Stimulated activated CD8-positive, alpha-beta memory T cell treated with anti-CD3 and anti-CD28 coated beads, Interleukin-15, amount 100 ng/mL, for 4 hours (primary cell): ENCODE measurements at places on chromosomes 7 and 10.

- no peak for DNase-seq
Observed at GRCh38 chr7:99094401-99094800, 49.5 kb downstream of the SMURF1 start.

DNA sequence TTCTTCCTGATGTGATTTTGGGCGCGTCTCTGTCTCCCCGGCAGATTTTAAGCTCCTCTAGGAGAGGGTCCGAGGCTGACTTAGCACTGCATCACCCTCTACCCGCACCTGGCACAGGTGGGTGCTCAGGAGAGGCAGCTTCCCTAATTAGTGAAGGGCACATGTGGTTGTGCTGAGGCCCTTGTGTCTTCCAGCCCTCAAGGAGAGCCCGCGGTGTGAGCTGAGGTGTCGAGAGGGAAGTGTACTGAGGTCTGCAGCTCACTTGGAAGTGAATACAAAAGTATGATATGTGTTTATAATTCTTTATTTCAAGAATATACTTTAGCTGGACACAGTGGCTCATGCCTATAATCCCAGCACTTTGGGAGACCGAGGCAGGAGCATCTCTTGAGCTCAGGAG, 20.4 kb upstream of the JAKMIP3 start:
- DNase-seq: no peak

DNA sequence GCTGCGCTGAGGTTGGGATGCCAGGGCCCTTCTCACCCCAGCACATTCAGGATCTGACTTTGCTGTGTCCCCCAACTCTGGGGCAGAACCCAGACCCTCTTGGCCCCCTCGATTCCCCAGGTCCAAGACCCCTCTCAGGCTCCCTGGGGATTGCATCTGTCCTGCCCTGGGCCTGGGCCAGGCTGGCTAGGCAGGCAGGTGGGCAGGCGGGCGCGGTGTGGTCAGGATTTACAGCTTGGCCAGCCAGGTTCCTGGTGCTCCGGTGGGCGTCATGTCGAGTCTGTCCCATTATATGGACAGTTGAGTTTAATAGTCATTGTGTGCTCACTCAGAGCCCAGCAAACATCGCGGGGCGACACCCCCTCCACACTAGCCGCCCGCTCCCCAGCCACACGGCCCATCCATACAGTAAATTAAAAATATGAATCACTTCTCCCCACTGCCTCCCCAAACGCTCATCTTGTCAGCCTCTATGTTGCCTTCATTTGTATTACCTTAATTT, 23.5 kb downstream of the POLL start:
- DNase-seq: no peak

- no peak for DNase-seq
Observed at GRCh38 chr10:14843327-14843988, 5.4 kb downstream of the HSPA14 start.

- peak; percentile 97 for DNase-seq
Observed at GRCh38 chr10:110919349-110919931, at the start of gene SHOC2. Gene SHOC2 (plus strand): TSS chr10:110919604. CDS start chr10:110964359, 44,755 bp downstream.

DNA sequence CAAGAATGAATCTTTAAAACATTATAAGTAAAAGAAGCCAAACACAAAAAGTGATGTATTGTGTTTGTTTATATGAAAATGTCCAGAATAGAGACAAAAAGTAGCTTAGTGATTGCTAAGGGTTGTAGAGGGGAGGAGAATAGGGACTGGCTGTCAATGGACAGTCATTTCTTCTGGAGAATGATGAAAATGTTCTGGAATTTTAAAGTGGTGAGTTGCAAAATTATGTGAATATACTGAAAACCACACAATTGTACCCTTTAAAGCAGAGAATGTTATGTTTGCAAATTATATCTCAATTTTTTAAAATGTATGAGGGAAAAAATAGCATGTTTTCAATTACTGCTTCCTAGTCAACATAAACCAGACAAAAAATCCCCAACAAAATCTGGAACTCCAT, 174.2 kb downstream of the KMT2E start:
- DNase-seq: no peak

DNA sequence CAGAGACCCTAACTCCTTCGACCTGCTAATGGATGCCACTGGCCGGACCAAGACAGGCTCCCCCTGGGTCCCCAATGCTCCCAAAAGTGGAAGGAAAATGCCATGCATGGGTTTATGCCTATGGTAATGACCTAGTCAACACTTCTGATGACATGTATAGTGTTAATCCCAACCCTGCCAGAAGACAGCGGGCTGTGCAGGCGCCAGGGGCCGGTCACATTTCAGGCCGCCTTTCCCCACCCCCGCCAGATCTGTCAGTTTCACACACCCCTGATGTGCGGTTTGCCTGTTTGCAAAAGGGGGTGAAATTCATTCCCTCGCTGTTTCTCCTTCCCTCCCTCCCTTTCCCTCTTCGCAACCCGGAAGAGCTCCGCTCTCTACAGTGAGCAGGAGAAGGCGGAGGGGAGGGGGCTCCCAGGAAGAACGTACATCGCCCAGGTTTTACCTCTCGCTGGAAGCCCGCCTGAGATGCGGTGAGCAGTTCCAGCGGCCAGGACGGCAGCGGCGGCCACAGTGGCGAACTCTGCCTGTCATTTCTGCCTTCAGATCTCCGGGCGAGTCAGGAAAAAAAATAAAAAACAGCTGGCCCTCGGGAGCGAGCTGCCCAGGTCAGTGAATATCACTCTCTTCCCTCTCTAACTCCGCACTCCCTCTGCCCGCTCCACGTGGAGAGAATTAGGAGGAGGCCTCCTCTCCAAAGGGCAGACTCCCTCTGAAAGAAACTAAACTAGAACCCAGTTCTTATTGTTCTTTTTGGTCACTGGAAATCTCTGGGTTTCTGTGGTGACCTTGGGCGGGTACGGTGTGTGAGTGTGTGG, 9.4 kb upstream of the GATA3 start:
- DNase-seq: no peak

DNA sequence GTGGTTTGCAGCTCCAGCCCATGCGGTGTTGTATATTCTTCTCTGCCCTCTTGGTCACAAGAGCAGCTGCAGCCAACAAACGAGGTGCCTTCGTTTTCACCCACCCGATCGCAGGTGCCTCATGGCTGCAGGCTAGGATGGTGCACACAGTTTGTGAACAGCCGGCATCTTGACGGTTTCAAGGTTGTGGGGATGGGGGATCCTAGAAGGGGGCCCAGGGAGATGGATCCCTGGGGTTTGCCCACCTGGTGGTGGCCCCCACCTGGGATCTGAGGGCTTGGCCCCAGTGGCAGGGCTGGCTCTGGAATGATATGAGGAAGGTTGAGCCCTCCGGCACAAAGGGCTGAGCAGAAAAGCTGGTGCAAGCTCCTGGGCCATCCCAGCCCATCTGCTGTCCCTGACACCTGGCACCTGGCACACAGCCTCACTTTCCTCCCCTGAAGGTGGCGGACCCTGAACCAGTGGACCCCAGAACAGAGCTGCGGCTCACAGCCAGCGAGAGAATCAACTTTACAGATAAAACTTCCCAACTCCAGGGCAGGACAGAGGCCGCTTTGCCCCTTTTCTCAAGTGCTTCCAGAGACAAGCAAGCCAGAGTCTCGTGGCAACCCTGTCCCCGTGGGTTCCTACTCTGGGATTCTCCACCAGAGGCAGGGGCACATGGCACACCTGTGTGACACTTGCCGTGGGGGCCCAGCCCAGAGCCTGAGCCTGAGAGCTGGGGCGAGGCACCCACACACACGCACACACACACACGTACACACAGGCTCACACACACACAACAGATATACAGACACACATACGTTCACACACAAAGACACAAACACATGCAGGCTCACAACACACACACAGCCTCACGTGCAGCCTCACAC, 177.3 kb upstream of the PPP2R2D start:
- no peak for DNase-seq
